ENCODE measurements at places on chromosomes 2 and 18.

DNA sequence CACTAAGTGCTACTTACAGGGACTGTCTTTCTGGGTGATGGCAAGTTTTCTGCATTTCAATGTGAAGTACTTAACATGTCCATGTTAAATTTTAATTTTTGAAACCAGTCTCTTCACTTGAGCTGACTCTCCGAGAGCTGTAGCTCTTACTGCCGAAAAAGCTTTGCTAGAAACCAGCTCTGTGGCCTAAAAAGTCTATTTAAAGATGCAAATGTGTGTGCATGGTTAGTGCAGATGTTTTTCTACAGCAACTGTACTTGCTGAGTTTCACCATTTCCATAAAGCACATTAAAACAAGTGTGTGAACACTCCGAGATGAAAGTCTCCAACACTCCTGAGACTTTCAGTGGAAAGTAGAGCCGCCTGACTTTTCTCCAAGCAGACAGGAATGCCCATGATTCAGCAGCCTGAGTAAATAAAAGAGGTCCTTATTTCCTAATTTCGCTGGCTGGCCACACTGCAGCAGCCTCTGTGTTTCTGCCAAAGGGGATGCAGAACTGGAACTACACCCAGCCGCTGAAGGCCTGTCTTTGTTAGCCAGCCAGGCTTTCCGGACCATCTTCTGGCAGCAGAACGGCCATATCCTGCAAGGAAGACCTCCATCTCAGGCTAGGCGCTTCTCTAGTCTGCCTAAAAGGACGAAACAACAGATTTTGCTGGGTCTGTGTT, 121.2 kb downstream of the ZNF521 start:
- DNase-seq, result no peak

DNA sequence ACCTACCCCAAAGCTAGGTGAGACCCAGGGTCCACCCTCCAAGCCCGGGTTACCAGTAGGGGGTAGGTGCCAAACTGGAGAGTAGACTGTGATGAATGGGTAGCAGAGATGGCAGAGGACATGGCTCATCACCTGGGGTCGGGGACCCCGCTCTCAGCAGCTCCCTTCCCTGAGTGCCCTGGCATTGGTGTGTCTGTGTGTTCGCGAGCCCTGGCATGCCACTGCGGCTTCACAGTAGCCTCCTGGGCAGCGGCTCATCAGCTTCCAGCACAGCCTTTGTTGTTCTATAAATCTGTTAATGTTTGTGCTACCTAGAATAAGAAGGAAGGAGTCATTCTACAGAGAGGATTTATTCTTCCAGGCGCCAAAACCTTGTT, 62.6 kb upstream of the ALPP start:
- DNase-seq, result no peak

- no peak for DNase-seq
Measured at GRCh38 chr2:23635442-23636340, 250.7 kb downstream of the KLHL29 start.

GRCh38 chr18:65215865-65216466, 534.8 kb upstream of the CDH7 start:
- DNase-seq, result no peak

All from stimulated activated CD8-positive, alpha-beta memory T cell treated with anti-CD3 and anti-CD28 coated beads, Interleukin-7, amount 100 ng/mL, for 1 hour (primary cell).